ENCODE measurements at places on chromosomes 1 and 21.

- DNase-seq = peak; percentile 56
Observed at GRCh38 chr1:89697383-89697782, 64.5 kb downstream of the LRRC8C start.

DNA sequence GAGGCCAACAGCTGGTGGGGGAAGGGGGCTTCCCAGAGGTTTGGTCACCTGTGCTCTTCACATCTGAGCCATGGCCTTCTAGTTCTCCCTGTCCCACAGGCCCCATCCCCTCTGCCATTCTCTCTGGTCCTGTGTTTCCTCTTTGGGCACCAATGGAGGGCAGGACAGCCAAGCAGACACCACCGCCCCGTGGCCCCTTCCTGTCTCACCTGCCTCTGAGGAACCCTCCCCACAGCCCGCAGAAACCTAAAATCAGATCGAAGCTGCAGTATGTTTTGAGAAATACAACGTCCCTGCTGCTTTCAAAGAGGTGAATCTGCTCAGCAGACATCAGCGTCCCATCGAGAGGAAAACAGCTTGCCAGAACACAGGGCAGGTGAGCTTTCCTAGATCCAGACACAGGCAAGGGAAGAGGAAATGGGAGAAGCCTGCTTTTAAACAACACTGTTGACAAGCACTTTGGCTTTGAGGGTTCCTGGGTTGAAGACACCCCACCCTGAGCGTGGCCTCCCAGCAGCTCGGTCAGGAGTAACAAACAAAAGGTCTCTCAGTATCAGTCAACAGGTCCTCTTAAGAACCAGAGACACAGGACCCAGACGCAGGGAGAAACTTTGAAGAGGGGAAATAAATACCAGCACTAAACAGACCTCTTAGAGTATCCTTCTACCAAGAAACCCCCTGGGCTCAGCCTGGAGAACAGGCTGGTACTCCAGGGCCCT is 2.3 kb downstream of the PANK4 start:
- no peak for DNase-seq

- peak; percentile 29 for DNase-seq
Observed at GRCh38 chr1:213123536-213123935, 72.5 kb downstream of the RPS6KC1 start.

- no peak for DNase-seq
Observed at GRCh38 chr1:25126562-25126961, 105.7 kb downstream of the SYF2 start.

- no peak for DNase-seq
Observed at GRCh38 chr1:226355669-226356551, 46.9 kb upstream of the LIN9 start.

- DNase-seq = peak; percentile 12
Observed at GRCh38 chr1:227343727-227344551, 25.6 kb upstream of the CDC42BPA start.

DNA sequence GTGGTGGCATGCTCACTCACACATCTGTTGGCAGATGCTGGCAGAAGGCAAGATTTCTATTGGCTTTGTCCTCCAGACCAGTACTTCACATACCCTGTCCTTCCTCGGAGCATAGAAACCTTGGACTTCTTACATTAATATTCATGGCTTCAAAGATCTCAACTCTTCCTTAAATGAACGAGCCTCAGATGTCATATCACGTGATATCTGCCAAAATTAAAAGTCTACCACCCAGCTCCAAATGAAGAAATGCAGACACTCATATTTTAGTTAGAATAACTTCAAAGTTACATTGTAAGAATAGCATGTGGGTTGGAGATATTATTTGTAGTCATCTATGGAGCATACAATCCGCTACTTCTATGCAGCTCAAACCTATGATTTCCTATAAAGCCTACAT is 1994.9 kb downstream of the NCAM2 start:
- no peak for DNase-seq

DNA sequence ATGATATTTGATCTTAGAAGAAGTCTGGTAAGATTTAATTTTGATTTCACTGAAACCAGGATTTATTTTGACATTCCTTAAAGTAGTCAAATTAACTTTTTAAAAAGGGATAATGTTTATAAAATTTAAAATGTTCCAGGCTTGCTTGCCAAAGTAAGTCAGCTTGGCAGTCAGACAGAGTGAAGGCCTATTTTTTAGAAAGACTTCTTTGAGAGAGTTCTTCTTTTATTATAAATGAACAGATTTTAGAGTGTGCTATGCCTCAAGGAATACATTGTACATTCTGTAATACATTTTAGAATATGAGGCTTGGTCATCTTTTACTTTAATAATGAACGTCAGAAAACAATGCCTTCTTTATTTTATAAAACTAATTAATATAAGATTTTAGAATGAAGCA is 138.7 kb downstream of the DISP1 start:
- DNase-seq = no peak

GRCh38 chr1:55472784-55473183 is 257.6 kb upstream of the USP24 start:
- DNase-seq = peak; percentile 19

- DNase-seq = no peak
Observed at GRCh38 chr1:206783506-206783905, 11.2 kb upstream of the IL10 start.

DNA sequence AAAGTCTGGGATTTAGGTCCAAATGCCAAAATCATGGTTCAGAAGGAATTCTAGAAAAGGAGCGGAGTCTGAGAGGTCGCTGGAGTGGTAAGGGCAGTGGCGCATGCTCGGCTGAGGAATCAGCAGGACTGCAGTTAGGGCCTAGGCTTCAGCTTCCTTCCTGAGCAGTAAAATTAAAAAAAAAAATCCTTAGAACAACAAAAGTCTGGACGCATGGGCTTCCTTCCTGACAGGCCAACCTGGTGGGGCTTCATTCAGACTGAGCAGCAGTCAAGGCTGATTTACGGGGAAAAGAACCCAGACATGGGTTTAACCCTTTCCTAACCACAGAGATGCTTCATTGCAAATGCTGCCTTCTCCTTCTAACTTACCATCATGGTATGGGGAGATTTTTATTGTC is 17.1 kb downstream of the RNF220 start:
- no peak for DNase-seq

DNA sequence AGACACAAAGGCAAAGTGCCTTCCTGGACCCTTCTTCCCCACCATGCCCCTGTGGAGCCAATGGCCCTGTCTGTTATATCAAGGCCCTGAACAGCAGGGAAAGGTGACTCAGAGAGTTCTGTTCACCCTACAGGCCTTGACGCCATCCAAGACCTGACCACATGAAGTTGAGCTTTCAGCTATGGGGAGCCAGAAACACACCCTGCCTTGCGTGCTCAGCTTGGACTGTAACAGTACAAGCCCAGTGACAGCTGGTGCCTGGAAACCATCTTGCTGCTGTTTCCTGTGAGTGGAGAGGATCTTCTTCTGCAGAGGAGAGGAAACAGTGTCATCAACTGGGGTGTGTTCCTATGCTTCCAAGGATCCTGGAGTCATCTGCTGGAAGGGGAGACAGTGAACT is 165.0 kb upstream of the IRF2BP2 start:
- no peak for DNase-seq

- no peak for DNase-seq
Observed at GRCh38 chr21:34031835-34032370, 41.5 kb upstream of the MRPS6 start.

GRCh38 chr1:232038706-232039677 is 412.4 kb downstream of the DISC1 start:
- peak; percentile 4 for DNase-seq

DNA sequence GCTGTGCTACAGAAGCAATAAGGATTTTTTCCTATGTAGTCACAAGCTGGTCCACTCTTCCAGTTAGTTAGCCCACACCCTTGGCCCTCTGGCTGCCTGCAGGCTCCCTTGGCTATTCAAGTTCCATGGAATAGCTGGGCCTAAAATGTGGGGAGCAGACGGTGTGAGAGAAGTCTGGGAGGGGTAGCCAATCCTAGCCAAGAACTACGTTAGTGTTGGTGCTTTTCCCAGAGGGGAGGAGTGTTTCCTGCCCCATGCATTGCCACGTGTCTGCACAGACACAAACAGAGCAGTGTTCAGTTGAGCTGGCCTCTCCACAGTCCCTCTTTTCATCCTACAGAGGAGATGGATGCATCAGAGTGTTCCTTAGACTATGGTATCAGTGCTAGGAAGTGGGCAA is 59.0 kb upstream of the IPO9 start:
- peak; percentile 81 for DNase-seq

GRCh38 chr1:234725177-234726132 is 115.5 kb upstream of the IRF2BP2 start:
- DNase-seq = no peak

Measured in astrocyte of the cerebellum (primary cell).